Skeletal muscle cell (primary cell): ENCODE measurements at places on chromosomes 16 and 17.

GRCh38 chr17:70288540-70289290 is 119.4 kb downstream of the KCNJ2 start:
- DNase-seq = no peak

- no peak for DNase-seq
Measured at GRCh38 chr17:79883202-79883601, 44.0 kb upstream of the CBX4 start.

DNA sequence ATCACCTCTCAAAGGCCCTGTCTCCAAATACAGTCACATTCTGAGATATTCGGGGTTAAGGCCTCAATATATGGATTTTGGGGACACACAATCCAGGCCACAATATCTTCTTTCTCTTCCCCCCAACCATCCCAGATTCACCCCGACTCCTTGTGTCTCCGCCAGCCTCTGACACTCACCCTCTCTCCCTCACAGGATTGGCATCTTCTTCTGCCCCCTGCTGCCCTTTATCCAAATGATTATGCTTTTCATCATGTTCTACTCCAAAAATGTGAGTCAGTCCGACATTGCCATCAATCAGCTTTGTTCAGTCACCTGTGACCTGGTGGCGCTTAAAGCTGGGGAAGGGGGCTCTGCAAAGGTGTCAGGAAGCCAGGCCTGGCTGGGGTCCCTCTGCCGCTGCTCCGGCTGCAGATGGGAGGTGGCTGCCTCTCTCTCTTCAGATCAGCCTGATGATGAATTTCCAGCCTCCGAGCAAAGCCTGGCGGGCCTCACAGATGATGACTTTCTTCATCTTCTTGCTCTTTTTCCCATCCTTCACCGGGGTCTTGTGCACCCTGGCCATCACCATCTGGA is 35.1 kb downstream of the GDE1 start:
- DNase-seq = no peak

DNA sequence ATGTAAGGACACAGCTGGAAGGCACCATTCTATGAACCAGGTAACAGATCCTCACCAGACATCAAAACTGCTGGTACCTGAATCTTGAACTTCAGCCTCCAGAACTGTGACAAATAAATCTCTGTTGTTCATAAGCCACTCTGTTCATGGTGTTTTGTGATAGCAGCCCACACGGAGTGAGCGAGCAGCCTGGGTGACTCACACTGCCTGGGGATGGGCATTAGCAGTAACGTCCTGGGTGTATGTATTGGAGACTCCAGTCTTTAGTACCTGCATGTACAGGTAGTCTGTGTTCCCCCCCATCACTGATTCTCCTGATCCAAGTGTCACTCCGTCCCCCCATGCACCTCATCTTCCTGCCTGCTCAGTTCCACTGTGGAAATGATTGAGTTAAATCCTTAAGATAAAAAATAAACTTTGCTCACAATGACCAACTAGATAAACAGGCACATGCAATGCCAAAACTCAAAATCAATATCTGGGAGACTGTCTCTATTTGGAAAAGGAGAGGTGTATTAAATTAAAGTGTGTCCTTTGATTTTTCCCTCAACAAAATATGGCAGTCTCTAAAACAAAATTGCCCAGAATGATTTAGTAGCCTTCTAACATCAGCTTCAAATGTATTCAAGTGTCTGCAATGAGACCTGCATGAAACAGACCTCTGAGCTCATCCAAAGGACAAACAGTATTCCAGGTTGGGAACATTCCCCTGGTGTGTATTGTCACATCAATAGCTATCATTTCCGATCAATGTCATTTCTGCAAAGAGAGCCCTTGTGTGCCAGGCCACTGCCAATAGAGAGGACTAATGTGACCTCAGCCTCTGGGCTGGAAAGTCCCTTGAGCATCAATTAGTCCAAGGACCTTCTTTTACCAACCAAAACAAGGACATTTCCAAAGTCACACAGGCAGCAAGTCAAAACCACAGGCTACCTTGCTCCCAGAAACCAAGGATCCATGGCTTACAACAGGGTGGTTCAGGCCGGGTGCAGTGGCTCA is 12.2 kb upstream of the VAT1L start:
- no peak for DNase-seq

DNA sequence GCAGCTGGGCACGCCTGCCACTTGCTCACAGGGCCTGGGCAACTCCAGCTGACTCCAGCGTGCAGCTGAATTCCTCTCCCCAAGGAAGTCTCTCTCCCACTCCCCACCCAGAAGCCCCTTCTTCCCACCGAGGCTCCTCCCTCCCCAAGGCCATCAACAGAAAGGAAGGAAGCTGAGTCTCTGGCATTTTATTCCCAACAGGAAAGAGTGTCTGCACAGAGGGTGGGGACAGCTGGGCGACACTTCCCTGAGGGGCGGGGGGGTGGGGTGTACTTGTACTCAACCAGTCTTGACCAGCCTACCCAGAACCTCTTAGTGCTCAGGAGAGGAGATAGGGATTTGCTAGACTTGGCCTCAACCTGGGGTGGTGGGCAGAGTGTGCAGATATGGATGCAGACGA is at the start of gene EXOC3L1:
Gene EXOC3L1 (minus strand): TSS at position 96 of the 400 bp plus-strand sequence. CDS start 460 bp downstream, outside the sequence.
- DNase-seq = no peak

- DNase-seq = no peak
Measured at GRCh38 chr16:72262711-72263110, 90.8 kb upstream of the PMFBP1 start.

DNA sequence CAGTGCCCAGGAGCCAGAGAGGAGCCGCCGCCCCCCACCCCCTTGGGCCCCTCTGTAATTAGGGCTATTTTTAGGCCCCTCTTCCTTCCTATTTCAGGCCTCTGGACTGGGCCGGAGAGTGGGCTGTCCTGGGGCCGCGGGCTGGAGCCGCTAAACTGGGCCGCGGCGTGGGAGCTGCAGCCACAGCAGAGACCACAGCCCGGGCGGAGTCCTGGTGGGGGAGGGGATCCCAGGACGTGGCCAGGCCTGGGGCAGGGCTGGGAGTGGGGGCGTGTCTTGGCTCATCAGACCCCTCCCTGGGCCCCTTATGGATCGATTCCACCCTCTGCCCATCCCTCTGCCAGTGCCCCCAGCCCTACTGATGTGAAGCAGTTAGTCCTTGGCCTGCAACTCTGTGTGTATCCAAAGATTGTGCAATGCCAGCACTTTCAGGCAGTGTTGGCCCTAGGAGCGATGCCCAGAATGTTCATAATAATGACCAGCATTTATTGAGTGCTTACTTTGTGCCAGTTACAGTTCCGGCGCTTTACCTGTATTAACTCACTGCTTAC is 15.0 kb upstream of the TAC4 start:
- no peak for DNase-seq

DNA sequence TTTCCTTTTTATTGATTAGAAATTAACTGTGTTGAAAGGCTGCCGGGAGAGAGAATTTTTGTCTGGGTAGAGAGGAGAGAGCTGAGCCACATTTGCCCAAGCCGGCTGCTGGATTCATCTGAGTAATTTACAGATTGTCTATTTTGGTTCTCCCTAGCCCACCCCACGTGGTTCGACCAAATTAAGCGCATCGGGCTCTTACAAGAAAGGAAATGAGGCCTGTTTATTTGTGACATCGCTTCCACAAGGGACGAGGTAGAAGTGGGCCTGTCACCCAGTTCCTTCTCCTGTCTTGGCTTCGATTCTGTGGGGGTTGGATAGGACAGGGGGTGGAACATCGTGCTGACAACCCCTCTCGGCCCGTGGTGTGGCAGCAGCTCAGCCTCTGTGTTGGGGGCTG is 42.9 kb downstream of the SYT17 start:
- no peak for DNase-seq

GRCh38 chr17:29663155-29663554 is 40.4 kb upstream of the CORO6 start:
- no peak for DNase-seq

- no peak for DNase-seq
Measured at GRCh38 chr17:10821770-10822169, 16.1 kb downstream of the PIRT start.

GRCh38 chr17:10081571-10082169 is 116.7 kb downstream of the GAS7 start:
- no peak for DNase-seq

DNA sequence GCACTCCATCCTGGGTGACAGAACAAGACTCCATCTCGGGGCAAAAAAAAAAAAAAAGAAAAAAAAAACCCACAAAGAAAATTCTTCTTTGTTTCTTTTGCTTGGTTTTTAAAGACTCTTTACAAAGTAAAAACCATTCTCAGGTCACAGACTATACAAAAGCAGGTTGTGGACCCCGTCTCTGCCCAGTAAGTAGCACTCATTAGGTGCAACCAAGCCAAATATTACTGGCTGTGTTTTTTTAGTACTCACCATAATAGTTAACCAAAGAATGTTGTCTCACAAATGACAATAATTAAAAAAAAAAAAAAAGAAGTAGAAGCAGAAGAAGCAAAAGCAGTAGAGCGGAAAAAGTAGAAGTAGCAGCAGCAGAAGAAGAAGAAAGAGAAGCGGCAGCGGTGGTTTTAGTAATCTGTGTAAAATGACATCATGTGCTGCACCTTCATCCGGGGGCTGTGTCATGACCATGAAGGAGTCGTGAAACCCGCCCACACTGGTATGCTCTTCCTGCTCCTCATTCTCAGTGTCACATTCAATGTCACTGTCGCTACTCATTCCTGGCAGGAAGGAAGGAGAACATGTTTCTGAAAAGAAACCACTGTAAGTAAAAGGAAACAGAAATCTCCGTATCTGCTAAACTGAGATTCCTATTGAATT is 105.4 kb downstream of the TRIM37 start:
- DNase-seq = no peak

- DNase-seq = no peak
Measured at GRCh38 chr16:67942200-67942509, 1.8 kb downstream of the LCAT start.

- no peak for DNase-seq
Measured at GRCh38 chr17:21100636-21101035, 26.1 kb upstream of the DHRS7B start.

- DNase-seq = no peak
Measured at GRCh38 chr17:75925912-75926311, 14.9 kb downstream of the FBF1 start.

DNA sequence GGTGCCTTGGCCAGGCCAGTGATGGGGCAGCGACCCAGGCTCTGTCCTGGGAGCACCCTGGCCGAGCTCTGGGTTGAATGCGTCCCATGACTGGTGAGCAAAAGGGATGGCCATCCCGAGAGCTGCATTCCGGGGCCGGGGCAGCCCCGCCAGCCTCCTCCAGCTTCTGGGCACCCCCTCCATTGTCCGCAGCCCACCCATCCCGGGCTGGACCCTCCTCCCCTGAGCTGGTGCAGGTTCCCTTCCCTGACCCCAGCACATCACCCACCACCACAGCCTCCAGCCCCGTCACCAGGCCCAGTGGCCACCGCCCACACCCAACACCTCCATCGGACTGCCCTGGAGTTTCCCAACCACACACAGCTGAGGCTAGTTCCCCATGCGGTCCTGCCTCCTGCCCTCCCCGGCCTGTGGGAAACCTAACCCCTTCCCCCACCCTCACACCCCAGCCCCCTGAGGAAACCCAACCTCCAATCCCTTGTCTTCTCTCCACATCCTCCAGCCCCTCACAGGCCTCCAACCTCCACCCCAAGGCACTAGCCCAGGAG is 16.2 kb upstream of the PVALEF start:
- DNase-seq = no peak
